H1 (cell line): ENCODE measurements at places on chromosomes 2 and 18.

- H3K4me3 ChIP-seq: no peak overlapping the region
- no peak for DNase-seq
- H3K27me3 ChIP-seq: no peaks in the 10 kb centered on the region
- H3K27ac ChIP-seq: no peak overlapping the region
- peaks cover 1% of the 10 kb centered on the region for H3K4me1 ChIP-seq
These were observed 50.7 kb downstream of the LBH start for GRCh38 chr2:30282081-30282480.

DNA sequence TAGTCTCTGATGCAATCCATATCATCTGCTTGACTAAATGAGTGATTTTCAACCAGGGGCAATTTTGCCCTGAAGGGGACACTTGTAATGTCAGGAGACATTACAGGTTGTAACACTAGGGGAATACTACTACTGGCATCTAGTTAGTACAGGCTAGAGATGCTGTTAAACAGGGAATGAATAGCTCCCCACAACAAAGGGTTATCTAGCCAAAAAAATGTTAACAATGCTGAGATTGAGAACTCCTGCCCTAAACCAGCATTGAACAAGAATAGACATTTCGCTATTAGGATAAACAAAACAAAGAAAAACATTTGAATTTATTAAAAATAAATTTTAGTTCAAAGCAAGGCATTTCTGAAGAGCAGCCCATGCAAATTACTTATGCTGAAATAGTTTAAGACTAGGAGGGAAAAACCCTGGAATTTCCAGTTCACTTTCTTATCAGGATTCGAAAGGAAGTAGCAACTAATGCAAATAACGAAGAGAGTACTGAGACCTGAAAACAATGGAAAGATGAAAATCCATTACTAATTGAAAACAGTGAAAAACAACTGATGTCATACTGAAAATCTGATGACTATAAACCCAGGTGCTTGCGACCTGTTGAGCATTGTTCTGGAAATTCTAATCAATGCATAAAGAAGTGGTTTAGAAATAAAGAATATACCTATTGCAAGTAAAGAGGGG is 53.1 kb downstream of the CAB39 start:
- DNase-seq: no peak
- H3K36me3 ChIP-seq: no peaks in the 10 kb centered on the region; the same call in 1 of the 2 replicates
- H3K4me1 ChIP-seq: no peaks in the 10 kb centered on the region; the same call in 1 of the 2 replicates
- H3K27ac ChIP-seq: no peak overlapping the region

- no peak overlapping the region for H3K27ac ChIP-seq
- H3K4me1 ChIP-seq: no peaks in the 10 kb centered on the region
- no peaks in the 10 kb centered on the region for H3K36me3 ChIP-seq
- H3K27me3 ChIP-seq: no peaks in the 10 kb centered on the region
These were observed 334.1 kb upstream of the MYT1L start for GRCh38 chr2:2664989-2665833.

DNA sequence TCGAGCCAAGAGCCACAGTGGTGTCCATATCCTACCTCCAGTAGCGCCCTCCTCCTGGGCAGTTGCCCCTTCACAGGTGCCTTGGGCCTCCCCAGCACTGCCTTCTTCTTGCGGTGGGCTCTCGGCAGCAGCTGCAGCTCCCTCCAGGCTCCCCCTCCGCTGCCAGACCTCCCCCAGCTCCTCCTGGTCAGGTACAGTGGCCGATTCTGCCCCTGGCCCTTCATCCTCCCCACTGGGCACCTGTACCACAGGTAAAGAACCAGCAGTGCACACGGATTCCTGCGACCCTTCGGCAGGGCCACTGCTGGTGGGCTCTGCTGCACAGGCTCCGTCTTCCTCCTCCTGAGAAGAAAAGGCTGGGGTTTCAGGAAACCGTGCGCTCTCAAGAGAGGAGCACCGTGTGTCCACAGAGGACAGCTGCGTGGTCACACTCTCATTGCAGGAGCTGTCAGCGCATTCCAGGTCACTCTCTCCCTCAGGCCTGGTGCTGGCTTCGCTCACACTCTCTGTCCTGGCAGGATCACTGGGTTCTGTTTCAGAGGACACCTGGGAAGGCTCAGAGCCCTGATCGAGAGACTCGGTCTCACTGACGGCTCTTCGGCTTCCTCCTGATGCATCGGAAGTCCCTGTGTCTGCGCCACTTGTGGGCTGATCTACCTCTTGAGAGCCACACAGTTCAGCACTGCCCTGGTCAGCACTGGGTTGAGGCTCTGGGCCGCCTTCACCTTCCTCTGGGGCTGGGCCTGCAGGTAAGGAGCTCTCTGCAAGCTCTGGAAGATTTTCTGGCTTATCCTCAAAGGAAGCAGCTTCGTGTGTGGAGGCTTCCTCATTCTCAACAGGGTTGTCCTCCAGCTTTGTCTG is 147.4 kb upstream of the STK17B start:
- no peaks in the 10 kb centered on the region for H3K27me3 ChIP-seq
- H3K4me3 ChIP-seq: no peak overlapping the region
- H3K36me3 ChIP-seq: no peaks in the 10 kb centered on the region
- H3K27ac ChIP-seq: no peak overlapping the region
- H3K4me1 ChIP-seq: no peaks in the 10 kb centered on the region; the same call in 1 of the 2 replicates

DNA sequence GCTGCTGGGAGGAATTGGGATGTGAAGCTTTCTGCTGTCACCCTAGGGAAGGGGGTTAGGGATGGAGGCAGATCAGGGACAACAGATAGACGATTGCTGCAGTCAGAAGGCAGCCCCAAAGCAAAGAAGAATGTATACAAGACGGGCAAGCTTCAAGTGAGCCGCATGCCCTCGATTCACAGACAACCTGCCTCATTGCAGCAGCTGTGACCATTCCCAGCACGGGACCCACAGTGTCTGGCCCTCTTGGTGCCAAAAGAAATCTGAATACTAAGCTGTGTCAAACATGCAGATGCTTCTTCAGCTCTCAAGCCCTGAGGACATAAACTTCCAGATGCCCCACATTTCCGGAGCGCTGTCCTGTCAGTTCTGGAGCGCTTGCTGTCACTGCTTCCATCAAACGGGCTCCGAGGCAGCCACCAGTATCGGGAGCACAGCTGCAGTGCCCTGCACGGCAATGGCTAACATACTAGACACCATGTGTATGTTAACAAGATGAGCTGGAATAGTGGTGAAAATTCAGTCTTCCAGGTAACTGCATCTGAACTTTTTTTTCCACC is 33.8 kb downstream of the PRELID3A start:
- H3K36me3 ChIP-seq: no peaks in the 10 kb centered on the region
- H3K4me1 ChIP-seq: no peaks in the 10 kb centered on the region
- no peak for DNase-seq
- H3K27ac ChIP-seq: no peak overlapping the region

DNA sequence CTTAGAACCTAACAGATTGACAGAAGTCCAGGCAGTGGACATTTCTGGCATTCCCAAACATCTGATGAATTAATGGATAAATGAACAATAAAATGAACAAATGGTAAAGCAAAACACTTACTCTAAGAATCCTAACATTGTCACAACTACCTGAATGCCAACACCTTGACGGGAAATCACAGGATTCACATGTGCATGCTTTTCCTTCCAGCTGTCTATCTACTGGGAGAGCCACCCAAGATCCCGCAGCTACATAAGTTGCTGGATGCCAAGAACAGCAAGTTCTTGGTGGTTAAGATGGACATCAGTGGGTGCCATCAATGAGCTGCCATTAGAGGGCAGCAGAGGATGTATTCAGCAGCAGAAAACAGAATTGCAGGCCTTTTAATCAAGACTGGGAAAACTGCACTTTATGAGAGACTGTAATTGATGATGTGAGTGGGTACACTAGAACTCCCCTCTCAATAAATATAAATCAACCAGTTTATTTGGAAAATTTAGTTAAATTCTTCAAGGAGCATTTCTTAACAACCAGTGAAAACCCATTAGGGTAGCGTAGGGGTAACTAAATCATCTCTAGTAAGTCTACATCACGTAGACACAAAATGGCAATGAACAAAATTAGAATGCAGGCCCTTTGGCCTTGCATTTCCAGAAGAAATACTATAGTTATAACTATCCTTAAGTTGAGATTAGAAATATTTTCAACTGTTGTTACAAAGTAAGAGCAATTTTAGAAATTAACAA is 45.6 kb downstream of the SESTD1 start:
- H3K4me1 ChIP-seq: no peaks in the 10 kb centered on the region
- no peaks in the 10 kb centered on the region for H3K27me3 ChIP-seq
- DNase-seq: no peak
- H3K36me3 ChIP-seq: no peaks in the 10 kb centered on the region; the same call in 1 of the 2 replicates
- H3K27ac ChIP-seq: no peak overlapping the region

GRCh38 chr2:85935746-85936208 is 47.0 kb upstream of the ST3GAL5 start:
- no peak overlapping the region for H3K4me3 ChIP-seq
- H3K4me1 ChIP-seq: peaks cover 6% of the 10 kb centered on the region
- no peaks in the 10 kb centered on the region for H3K36me3 ChIP-seq
- no peak for DNase-seq
- H3K27ac ChIP-seq: no peak overlapping the region
- H3K27me3 ChIP-seq: no peaks in the 10 kb centered on the region

GRCh38 chr18:13834496-13835015 is 10.6 kb downstream of the MC5R start:
- DNase-seq: no peak
- H3K27me3 ChIP-seq: no peaks in the 10 kb centered on the region
- 0 out of 2 replicates have a peak, but pooled peaks cover 3% of the 10 kb centered on the region for H3K4me1 ChIP-seq
- no peak overlapping the region for H3K4me3 ChIP-seq
- H3K27ac ChIP-seq: no peak overlapping the region

DNA sequence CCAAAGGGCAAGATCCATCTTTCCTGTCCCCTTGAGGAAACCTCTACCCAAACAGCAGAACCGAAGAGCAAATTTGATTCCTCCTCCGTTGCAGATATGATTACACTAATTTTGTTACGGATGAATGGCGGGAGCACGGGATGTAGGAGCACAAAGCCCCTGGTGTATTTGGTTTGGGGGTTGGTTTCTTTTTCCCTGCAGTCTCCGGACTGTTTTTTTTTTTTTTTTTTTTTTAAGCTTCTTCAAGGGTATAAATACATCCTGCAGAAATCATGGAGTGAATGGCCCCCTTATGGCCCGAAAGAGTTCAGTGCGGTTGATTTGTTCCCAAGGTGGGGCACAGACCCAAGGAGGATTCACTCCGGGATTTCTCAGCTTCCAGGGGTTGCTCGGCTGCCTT is 135.3 kb upstream of the SH3BP4 start:
- H3K4me1 ChIP-seq: no peaks in the 10 kb centered on the region
- no peak overlapping the region for H3K27ac ChIP-seq
- no peak overlapping the region for H3K4me3 ChIP-seq
- no peaks in the 10 kb centered on the region for H3K36me3 ChIP-seq
- no peaks in the 10 kb centered on the region for H3K27me3 ChIP-seq

- no peak for DNase-seq
- H3K27me3 ChIP-seq: no peaks in the 10 kb centered on the region
- H3K4me1 ChIP-seq: no peaks in the 10 kb centered on the region
- H3K36me3 ChIP-seq: no peaks in the 10 kb centered on the region
- no peak overlapping the region for H3K27ac ChIP-seq
These were observed 6.0 kb downstream of the RSAD2 start for GRCh38 chr2:6883448-6884122.

GRCh38 chr2:126368758-126369157 is 287.2 kb upstream of the GYPC start:
- no peaks in the 10 kb centered on the region for H3K27me3 ChIP-seq
- no peaks in the 10 kb centered on the region; the same call in 1 of the 2 replicates for H3K4me1 ChIP-seq
- H3K27ac ChIP-seq: no peak overlapping the region
- DNase-seq: no peak
- H3K4me3 ChIP-seq: no peak overlapping the region

DNA sequence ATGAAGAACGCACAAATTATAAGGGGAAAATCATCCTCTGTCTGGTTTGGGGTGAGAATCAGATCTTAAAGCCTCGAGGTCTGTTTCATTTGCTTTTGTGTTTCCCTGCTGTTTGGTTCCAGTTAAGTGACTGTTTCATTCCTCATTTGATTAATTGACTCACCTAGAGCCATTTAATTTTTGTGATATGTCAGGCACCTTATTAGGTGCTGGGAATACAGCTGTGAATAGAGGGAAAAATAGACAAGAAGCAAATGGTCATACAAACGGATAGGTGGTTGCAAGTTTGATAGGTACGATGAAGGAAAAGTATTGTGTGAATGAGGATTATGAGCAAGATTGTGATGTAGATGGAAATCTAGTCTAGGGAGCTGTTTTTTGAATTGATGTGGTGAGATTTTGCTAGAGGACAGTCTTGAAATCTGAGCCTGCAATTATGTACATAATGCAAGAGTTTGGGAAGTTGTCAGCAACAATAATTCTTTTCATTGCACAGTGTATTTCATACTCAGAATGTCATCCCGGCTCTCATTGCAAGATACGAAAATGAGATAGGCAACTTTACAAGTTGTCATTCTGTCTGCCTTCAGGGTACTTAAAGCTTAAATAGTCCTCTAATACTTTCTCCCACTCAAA is 2.2 kb downstream of the ACSL3 start:
- DNase-seq: no peak
- H3K27me3 ChIP-seq: no peaks in the 10 kb centered on the region
- H3K36me3 ChIP-seq: no peaks in the 10 kb centered on the region
- H3K4me1 ChIP-seq: peaks cover 17% of the 10 kb centered on the region
- H3K27ac ChIP-seq: no peak overlapping the region

DNA sequence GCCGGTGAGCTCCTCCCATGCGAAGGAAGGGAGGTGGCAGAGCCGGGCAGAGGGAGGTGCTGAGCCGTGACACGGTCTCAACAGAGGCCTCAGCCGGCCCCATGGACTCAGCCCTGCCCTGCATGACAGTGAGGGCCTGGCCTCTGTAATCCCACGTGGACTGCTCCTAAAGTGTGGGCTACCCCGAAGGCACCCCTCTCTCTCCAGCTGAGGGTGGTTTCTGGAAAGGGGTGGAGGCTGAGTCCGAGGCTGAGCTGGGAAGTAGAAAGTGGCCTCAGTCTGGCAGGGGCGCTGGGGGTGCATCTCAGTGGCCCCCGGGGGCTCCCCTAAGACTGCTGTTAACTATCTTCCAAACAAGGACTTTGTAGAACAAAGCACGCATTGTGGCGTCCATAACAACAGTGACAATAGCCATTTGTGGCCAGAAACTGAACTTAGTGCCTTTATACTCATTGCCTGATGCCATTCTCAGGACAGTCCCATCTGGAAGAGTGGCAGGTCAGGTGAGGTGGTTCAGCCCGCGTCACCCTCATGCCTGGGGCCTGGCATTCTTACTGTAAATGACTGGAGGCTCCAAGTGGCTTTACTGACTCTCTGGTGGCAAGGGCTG is 192.4 kb downstream of the TWIST2 start:
- no peak overlapping the region for H3K27ac ChIP-seq
- DNase-seq: no peak
- no peak overlapping the region for H3K4me3 ChIP-seq
- no peaks in the 10 kb centered on the region for H3K36me3 ChIP-seq
- peaks cover 4% of the 10 kb centered on the region; the same call in 1 of the 2 replicates for H3K4me1 ChIP-seq
- H3K27me3 ChIP-seq: no peaks in the 10 kb centered on the region

GRCh38 chr2:183519371-183520056 is 395.3 kb downstream of the NUP35 start:
- no peak for DNase-seq
- H3K4me1 ChIP-seq: no peaks in the 10 kb centered on the region
- no peaks in the 10 kb centered on the region for H3K27me3 ChIP-seq
- no peak overlapping the region for H3K4me3 ChIP-seq
- H3K36me3 ChIP-seq: no peaks in the 10 kb centered on the region
- H3K27ac ChIP-seq: no peak overlapping the region

GRCh38 chr18:31741097-31741735 is 19.5 kb downstream of the SLC25A52 start:
- H3K27ac ChIP-seq: no peak overlapping the region
- no peak overlapping the region for H3K4me3 ChIP-seq
- no peaks in the 10 kb centered on the region for H3K27me3 ChIP-seq
- DNase-seq: peak; percentile 72
- no peaks in the 10 kb centered on the region for H3K4me1 ChIP-seq

- no peak for DNase-seq
- H3K36me3 ChIP-seq: no peaks in the 10 kb centered on the region
- H3K27ac ChIP-seq: no peak overlapping the region
- no peaks in the 10 kb centered on the region for H3K4me1 ChIP-seq
- no peak overlapping the region for H3K4me3 ChIP-seq
These were observed 869.2 kb downstream of the BCL11A start for GRCh38 chr2:59684116-59684770.
